ENCODE measurements at places on chromosomes 3 and 15.

DNA sequence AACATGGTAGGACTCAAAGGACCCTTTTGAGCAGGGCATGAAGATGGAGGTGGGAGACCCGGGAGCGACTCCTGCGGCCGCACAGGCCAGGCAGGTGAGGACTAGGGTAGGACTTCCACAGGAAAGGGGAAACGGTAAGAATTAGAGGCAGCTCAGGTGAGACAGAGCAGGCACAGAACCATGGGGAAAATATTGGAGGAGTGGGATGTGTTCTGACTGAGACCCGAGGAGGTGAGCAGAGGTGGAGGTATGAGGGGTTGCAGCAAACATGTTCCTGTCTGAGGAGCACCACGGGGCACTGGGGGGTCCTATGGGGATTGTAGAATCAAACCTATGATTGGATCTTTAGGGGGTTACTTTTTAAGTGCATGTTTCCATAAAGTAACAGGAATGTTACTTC is 1.4 kb upstream of the ISG20 start:
- H3K27me3 ChIP-seq, result peaks cover 12% of the 10 kb centered on the region
- no peak overlapping the region for H3K27ac ChIP-seq
- H3K36me3 ChIP-seq, result peaks cover 23% of the 10 kb centered on the region
- DNase-seq, result no peak

- no peaks in the 10 kb centered on the region for H3K36me3 ChIP-seq
- peaks cover 6% of the 10 kb centered on the region for H3K27me3 ChIP-seq
- peaks cover 17% of the 10 kb centered on the region for H3K4me1 ChIP-seq
- H3K4me3 ChIP-seq, result no peak overlapping the region
Measured at GRCh38 chr3:12148183-12148940, 10.3 kb downstream of the TIMP4 start.

- DNase-seq, result no peak
- H3K4me1 ChIP-seq, result peaks cover 22% of the 10 kb centered on the region
- H3K4me3 ChIP-seq, result peak overlapping the region; percentile 97
- H3K27ac ChIP-seq, result peak overlapping the region; percentile 5
- H3K36me3 ChIP-seq, result peaks cover 51% of the 10 kb centered on the region
Measured at GRCh38 chr15:51970132-51970817, 1.3 kb downstream of the LEO1 start.

GRCh38 chr15:65804252-65804931 is 12.3 kb upstream of the DENND4A start:
- no peak for DNase-seq
- peaks cover 5% of the 10 kb centered on the region for H3K27me3 ChIP-seq
- H3K27ac ChIP-seq, result no peak overlapping the region
- H3K4me3 ChIP-seq, result no peak overlapping the region

GRCh38 chr15:51365417-51365816 is 24.0 kb downstream of the GLDN start:
- H3K27me3 ChIP-seq, result peaks cover 3% of the 10 kb centered on the region
- no peak for DNase-seq
- peaks cover 16% of the 10 kb centered on the region for H3K4me1 ChIP-seq
- no peak overlapping the region for H3K4me3 ChIP-seq

DNA sequence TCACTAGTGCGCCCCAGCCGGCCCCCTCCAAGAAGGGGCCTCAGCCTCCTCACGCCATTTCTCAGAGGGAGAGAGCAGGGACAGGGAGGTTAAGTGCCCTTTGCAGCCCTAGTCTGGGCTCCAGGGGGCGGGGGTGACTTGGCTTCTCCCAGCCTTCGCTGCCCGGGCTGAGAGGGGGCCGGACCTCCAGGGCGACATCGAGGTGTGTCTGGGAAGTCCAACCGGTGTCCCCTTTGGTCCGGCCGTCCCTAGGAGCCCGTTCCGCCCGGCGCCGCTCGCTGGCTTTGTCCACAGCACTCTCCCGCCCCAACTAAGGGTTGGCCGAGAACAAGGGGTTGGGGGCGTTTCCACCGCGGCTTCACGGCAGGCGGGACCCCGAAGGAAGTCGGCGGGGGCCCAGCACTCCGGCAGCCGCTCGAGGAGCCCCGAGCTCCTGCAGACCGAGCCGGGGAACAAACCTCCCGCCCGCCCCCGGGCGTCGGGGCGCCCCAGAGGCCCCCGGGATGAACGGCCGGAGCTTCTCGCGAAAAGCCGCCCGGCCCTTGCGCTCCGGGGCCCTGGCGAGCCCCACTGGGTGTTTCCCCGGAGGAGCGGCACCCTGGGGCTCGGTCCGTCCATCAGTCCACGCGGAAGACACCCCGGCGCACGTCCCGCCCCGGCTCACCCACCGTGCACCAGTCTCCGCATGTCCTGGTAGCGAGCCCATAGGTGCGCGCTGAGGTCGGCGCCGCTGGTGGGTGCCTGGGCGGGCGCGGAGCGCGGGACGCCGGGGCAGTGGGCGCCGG is 627 bp downstream of the NT5DC2 start:
- H3K4me3 ChIP-seq, result peak overlapping the region; percentile 88
- peaks cover 63% of the 10 kb centered on the region for H3K4me1 ChIP-seq
- DNase-seq, result peak; percentile 59

GRCh38 chr15:45867281-45867680 is 232.5 kb downstream of the SQOR start:
- no peak overlapping the region for H3K27ac ChIP-seq
- H3K4me1 ChIP-seq, result no peaks in the 10 kb centered on the region
- H3K36me3 ChIP-seq, result peaks cover 11% of the 10 kb centered on the region
- H3K4me3 ChIP-seq, result no peak overlapping the region
- H3K27me3 ChIP-seq, result no peaks in the 10 kb centered on the region
- no peak for DNase-seq

DNA sequence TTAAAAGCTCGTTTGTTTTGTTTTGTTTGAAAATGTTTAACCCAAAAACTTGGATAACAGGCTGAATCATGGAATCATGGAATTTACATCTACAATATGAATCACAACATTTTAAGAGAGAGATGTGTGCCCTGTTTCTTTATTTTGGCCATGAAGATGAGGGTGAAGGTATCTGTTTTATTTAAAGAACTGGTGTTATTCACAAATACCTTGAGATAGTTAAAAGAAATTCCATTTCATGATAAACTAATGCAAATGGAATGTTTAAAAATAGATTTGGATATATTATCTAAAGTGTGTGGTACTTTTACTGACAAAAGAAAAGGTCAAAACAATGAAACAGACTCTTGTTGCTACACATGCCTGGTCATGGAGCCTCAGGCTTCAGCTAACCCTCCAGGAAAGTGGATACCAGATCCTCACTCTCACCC is 486.0 kb upstream of the CFAP20DC start:
- peaks cover 46% of the 10 kb centered on the region for H3K4me1 ChIP-seq
- no peak overlapping the region for H3K4me3 ChIP-seq
- peaks cover 3% of the 10 kb centered on the region for H3K27me3 ChIP-seq
